ENCODE measurements at places on chromosomes 6 and 20. TPM values are rescaled to one million over a fixed set of nuclear protein-coding genes. Genes with fewer than 3 reads are reported as not detected.

The IRF4 gene
- not detected for total RNA-seq

The CCR6 gene
- total RNA-seq: not detected

The KHDRBS2 gene
- total RNA-seq: not detected

The MCM9 gene
- 6.5 TPM for total RNA-seq

The ADGB gene
- not detected for total RNA-seq

The FRK gene
- 0.52 TPM for total RNA-seq
